Right cardiac atrium (tissue), 5 donors: ENCODE measurements at places on chromosomes 7 and 10. TPM values are rescaled to one million over a fixed set of nuclear protein-coding genes. Genes with fewer than 3 reads are reported as not detected.

ST8SIA6 gene
- 1.7 TPM for polyA plus RNA-seq

DNA sequence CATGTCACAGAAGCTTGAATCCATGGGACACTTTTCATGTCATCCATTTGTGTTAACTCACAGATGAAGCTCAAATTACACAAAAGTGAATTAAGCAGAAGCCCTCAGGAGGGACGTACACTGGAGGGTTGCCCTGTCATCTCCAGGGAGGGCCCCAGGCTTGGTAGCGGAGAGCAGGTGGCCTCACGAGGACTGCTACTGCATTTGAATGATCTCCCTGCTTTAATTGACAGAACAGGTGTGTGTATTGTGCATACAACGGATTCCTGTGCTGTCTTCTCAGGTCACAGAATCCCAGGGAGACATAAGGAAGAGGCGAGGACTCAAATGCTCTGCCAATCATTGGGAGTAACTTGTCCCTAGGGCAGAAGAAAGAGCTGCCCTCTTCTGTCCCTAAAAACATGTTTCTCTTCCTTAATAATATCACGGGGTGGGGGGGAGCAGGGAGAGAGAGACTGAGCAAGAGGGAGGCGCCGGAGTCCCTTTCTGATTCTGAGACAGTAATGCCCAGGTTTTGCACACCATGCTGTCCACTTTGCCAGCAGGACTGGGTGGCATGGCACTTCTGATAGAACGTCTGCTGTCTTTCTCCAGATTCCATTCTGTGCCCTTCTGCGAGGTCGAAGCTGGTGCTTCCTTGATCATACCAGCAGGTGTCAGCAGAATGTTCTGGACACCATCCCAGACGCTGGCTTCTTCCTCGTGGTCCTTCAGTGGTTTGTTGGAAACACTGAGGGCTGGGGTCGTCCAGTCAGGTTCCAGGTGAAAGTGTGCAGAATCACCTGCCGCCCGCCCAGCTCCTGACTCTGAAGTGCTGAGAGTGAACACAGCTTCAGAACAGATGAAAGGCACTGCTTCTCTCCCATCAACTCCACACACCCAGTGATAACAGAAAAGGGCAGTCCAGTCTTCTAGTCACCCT lies 26.2 kb upstream of the RASGEF1A start:
- peak; percentile 66 for DNase-seq

AGAP4 gene
- polyA plus RNA-seq: 6.9 TPM

DNA sequence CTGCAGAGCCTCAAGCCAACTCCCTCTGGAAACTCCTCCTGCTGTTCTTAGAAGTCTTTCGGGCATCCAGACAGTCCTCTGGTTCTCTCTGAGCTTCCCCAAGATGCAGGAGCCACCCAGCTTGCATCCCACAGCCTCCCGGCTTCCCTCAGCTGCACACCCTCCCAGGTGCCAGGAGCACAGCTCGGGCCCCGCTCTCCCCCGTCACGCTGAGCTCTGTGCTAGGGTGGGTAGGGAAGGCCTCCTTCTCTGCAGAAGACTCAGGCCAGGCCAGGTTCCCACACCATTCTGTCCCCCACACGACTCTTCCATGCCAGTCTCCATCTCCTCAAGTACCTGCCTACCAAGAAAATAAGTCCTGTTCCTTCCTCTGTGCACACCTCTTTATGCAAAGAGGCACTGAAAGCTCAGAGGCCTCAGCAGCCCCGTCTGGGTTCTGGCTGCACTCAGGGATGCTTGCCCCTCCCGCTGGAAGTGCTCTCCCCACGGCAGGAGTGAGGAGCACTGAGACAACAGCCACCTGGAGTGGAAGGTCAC lies 537.1 kb downstream of the PTPRN2 start:
- no peak for DNase-seq

ITIH5 gene
- 2.5 TPM for polyA plus RNA-seq

TEX36 gene
- not detected for polyA plus RNA-seq

DNA sequence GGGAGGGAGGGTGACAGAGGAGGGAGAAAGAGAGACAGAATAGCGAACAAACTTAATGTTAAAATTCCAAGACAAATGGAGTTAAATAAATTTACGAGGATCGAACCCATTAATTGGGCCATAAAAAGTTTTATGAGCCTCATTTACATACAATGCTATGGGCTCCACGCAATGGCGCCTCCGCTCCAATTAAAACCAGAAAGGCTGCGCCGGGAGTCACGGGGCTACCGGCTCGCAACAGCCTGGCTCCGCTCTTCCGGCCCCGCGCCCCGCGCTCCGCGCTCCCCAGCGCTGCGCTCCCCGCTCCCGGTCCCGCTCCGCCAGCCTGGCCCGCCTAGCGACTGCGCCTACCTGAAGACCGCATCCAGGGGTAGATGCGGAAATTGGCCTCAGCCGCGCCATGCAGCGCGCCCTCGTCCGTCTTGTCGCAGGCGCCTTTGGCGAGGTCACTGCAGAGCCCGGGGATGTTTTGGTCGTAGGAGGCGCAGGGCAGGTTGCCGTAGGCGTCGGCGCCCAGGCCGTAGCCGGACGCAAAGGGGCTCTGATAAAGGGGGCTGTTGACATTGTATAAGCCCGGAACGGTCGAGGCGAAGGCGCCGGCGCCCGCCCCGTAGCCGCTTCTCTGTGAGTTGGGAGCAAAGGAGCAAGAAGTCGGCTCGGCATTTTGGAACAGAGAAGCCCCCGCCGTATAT lies 513 bp downstream of the HOXA7 start:
- no peak for DNase-seq

INHBA gene
- polyA plus RNA-seq: 3.3 TPM

DNA sequence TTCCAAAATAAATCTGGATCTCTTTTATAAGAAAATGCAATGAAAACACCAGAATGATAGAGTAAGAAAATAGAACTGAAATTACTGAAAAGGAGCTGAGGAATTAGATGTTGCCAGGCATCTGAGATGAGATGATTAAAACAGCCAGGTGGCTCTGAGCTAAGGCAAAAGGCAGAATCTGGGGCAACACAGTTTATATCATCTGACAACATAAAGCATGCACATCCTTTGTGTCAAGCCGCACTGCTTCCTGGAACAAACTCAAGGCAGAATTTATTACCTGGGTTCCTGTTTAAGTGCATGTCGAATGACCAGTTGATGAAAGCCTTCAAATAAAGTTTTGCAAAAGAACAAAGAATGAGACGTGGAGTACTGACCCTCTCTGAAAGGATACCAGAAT lies 247.0 kb downstream of the SNX10 start:
- DNase-seq: no peak

GRCh38 chr7:153061910-153062528 lies 302.5 kb downstream of the ACTR3B start:
- no peak for DNase-seq

DNA sequence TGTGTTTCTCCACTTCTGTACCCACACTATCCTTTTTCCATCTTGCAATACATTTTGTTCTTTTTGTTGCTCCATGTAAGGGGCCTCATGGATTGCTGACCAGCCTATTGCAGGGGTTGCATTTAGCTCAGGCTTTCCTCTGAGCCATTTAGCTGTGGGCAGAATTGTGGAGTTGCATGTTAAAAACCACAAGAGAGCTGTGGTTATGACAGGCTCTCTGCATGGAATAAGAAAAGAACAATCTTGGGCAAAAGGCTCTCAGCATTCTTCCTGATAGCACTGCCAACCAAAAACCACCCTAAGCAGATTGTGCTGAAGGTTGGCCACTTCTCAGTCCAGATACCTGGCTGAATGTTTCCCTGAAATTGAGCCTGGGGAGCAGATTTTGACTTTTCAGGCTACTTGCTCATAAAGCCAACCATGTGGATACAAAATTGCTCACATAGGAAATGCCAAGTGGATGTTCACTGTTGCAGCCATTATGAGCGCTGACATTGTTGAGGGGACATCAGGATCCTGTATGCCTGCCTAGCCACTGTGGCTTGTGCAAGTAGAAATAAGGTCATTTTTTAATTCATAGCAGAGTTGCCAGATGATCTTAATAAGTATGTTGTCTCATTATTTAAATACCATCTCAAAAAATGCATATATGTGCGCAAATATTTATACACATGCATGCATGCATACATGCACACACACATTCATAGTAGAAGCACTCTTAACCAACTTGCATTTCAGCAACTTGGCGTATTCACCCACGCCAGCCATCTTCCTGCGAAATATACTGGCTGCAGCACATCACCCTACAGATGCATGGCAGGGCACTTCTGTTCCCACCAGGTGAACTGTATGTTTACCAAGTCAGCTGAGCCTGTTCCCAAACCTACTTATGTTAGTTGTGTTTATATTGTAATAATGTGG lies 695.4 kb downstream of the LRMDA start:
- no peak for DNase-seq

GRCh38 chr7:77738871-77739270 lies 42.6 kb downstream of the RSBN1L start:
- no peak for DNase-seq

DNA sequence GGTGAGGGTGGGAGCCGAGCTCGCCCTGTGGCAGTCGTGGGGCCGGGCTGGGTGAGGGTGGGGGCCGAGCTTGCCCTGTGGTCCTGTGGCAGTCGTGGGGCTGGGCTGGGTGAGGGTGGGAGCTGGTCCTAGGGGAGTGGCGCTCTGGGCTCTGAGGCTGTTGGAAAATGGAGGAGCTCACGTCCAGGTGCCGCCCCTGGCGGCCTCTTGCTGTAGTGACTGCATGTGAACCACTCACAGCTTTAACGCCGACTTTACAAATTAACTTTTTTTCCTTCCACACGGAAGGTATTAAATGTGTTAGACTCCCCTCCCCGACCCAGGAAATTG lies 312.6 kb downstream of the WDR37 start:
- no peak for DNase-seq

DNA sequence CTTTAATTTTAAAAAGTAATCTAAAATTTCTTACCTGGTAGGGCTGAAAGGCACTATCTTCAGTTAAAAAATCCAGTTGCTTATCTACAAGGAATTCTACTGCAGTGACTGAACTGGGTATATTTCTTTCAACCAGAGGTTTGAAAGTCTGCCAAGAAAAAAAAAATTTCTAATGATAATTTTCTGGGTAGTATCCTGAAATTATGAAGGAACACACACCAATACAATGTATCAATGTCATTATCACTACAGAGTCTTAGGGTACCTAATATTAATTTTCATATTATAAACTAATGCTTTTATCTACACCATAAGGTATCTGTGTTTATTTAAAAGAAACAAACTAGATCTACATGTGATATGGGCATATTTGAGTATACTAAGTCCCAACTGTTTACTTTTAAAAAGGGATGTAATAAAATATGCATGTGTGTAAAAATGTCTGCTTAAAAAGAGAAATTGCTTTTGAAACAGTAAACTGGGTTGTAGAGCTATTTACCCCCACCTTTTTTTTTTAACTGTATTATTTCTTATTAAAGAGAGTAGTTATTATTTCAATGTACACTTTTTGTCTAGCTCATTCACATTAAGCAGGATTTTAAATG lies 131.6 kb downstream of the NRBF2 start:
- DNase-seq: no peak

DPYSL4 gene
- 11.0 TPM for polyA plus RNA-seq

- DNase-seq: no peak
These were observed 17.0 kb downstream of the CNPY1 start for GRCh38 chr7:155529346-155529745.

GRCh38 chr7:42448901-42449300 lies 211.9 kb upstream of the GLI3 start:
- DNase-seq: no peak

DNA sequence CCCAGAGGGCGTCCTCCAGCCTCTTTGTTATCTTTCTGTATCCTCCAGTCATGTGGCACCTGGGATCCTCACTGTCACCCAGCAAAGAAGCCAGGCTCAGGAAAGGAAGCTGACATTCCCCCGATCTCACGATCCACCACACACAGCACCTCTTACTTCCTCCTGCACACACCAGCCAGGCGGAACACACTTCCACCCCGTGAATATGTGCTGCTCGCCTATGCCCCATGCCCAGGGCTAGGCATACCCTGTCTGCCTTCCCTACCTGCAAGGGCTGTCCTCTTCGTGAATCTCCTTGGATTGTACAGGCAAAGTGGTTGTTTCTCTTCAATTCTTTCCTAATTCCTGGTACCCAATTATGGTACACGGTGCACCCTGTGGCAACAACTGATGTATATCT lies 191.0 kb downstream of the TNS3 start:
- DNase-seq: no peak

DNA sequence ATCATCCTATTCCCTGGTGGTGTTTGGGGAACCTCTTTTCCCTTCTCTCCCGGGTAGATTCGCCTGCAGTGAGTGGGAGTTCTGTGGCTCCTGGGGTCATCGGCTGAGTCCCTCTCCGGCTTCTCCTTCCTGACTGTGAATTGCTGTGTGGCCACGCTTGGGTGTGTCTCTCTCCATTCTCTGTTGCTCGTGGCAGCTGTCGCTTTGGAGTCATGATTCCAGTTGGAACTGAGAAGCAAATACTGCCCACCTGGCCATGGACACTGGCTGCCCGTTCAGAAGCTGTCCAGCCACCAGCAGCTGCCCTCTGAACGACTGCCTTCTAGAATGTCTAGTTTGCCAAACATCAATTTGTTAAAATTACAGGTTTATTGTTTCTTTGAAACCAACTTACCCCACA lies 23.1 kb upstream of the PITRM1 start:
- DNase-seq: no peak

- DNase-seq: no peak
These were observed 39.9 kb downstream of the AKR1D1 start for GRCh38 chr7:138116141-138116540.
